ENCODE measurements at places on chromosomes 5 and 9.

- DNase-seq = no peak
Observed at GRCh38 chr5:90747175-90747574, 188.6 kb downstream of the ADGRV1 start.

- no peak for DNase-seq
Observed at GRCh38 chr9:122946461-122947005, 5.7 kb downstream of the RABGAP1 start.

- DNase-seq = no peak
Observed at GRCh38 chr5:74432721-74433120, 207.8 kb downstream of the ENC1 start.

GRCh38 chr5:8500426-8500825 lies 631.5 kb downstream of the MTRR start:
- no peak for DNase-seq

DNA sequence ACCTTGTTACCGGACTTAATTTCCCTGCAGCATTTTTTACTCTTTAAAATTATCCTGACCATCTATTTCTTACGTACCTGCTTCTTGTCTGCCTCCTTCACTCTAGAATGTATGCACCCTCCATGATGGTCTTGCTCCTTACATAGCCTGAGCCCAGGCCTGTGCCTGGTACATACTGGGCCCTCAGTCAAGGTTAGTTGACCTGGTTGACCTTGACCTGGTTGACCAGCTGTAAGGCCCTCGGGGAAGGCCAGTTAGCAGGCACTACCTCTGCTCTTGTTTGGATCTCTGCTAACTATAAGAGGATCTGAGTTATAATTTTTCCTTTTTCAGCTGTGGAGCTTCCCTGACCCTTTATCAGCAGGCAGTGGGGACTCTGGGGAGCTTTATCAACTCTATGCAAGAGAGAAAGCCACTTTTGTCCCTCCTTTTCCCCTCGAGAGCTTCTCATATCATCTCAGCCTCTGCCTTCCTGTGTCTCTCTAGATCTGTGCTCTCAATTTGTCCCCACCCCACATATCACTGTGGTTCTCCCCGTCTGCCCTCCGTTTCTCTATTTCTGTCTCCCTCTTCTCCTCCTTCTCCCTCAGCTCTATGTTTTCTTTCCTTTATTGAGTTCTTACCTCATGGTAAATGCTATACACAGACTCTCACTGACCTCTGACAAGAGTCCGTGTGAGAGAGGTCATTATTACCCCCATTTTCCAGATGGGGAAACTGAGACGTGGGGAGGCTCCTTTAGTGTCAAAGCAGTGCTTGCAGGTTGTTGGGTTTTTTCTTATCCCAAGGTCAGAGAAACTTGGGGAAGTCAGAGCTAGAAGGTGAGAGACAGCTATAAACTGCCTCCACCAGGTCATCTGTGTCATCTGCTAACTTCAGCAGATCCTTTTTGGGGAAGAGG lies 28.6 kb downstream of the SPRY4 start:
- DNase-seq = no peak

DNA sequence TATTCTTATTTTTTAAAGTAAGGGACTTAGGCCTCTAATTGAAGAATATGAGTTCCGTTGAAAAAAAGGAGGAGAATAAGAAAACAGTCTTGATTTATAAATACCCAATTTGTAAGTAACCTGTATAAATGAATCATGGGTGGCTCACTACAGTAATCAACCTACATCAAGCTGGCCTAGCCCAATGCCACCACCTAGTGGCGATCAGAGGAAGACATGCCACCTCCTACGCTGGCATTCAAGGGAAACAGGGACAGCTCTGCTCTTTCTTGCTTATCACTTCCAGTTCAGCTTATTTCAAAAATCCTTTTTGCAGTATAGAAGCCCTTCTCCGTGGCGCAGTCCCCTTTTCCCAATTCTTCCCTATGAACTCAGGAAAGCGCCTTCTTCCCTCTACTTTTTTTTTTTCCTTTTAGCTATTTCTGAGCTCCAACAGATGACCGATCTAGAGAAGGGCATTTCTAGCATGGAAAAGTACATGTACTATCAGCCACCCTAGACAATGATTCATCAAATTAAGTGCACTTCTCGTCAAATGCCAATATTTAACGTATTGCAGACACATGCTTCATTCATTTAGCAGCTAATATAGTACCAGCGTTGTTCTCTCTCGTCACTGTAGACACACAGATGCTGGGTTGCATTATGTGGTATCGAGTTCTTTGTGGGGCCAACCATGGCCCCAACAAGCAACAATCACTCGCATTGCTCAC lies 28.3 kb downstream of the PTPN3 start:
- peak; percentile 71 for DNase-seq

DNA sequence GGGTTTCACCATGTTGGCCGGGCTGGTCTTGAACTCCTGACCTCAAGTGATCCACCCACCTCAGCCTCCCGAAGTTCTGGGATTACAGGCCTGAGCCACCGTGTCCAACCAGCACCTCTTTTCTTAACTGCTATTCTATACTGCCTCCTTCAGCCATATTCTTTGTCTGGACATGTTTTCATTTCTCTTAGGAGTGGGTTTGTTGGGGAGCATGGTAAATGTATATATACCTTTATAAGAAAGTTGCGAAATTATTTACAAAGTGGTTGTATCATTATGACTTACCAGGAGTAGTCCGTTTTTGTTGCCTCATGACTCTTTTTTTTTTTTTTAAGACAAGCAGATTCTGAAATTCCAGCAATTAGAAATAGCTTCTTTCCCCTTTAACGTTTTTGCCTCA lies 38.7 kb downstream of the CDC42SE2 start:
- no peak for DNase-seq

- no peak for DNase-seq
Observed at GRCh38 chr9:117546894-117547678, 132.2 kb upstream of the ASTN2 start.

DNA sequence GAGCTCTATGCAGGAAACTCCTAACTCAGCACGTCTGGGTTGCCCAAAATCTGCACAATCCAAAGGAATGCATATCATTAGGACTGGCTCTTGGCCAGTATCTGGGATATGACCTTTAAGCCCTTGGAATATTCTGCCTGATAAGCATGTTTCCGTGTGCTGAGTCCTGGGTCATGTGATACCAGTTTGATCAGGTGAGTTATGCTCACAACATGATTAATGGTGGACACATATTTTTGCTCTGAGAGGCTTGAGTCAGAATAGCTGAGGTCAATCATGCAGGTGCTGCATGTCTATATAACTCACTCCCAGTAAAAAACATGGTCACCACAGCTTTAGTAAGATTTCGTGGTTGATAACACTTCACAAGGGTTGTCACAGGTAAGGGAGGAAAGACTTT lies 408.8 kb downstream of the YTHDC2 start:
- no peak for DNase-seq

- DNase-seq = no peak
Observed at GRCh38 chr5:149237662-149238061, 34.0 kb upstream of the AFAP1L1 start.

GRCh38 chr5:77180167-77181081 lies 30.1 kb upstream of the PDE8B start:
- no peak for DNase-seq

DNA sequence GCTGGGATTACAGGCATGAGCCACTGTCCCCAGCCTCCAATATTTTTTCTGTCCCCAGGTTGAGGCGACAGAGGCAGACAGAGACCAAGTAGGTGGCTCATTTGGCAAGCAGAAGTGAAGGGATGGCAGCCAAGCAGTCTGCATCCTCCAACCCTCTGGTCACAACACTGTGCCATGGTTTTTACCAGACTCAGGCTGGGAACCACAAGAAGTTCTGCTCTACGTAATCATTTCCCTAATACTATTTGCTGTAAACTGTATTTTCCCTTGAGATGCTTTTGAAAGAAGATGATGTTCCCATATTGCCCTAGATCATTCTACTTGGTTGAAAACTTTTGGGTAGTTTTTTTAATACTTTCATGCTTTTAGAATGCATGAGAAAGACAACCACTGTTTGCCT lies 40.5 kb downstream of the PTTG1 start:
- peak; percentile 16 for DNase-seq

DNA sequence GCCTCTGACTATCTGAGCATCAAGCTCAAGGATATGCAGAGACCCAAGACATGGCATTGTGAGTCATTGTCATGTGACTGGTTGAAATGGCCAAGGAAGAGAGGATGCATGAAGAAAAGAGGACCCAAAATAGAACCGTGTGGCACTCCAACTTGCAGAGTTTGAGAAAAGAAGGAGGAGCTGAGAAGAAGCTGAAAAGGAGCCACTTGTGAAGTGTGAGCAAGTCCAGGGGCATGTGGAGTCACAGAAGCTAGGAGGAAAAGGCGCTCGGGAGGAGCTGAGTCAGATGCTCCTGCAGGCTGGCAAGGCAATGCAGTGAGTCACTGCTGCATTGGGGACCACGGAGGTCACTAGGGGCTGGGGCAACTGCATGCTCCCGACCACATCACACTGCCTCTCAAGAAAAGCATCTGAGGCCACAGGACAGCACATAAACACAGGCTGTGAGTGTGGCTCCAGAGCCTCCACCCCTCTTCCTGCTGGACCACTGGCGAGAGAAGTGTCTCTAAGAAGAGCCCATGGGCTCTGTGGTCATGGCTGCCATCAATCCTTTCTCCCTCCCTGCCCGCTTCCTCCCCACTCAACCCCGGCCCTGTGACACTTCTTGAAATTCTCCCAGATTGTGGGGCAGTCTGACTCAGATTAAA lies 197.6 kb downstream of the DRD1 start:
- peak; percentile 28 for DNase-seq

DNA sequence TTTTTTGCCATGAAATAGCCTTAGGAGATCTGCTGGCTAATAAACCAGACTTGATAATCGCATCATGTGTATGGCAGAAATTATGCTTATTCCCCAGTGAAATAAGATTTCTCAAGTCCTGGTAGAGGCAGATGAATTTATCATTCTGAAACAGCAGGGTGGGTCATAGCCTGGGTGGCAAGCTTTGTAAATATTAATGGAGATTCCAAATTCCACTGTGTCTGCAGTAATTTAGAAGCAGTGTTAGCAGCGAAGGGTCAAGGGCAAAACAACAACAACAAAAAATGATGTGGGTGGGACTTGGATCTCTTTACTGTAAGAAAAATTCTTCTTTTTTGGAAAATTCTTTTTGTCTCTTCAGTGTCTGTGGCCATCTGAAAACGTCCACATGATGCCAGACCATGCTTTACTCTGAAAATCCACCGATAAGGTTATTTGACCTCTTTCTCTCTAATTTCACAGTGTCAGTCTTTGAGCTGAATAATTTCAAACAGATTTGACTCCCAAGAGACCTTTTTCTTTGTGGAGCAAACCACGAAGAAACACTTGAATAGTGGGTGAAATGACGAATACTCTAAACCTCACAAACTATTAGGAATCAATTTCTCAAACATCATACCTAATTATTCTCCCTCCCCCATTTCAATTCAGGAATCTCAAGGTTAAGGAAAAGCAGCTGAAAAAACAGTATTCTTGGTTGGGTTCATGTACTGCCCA lies 106.0 kb upstream of the RPS23 start:
- DNase-seq = no peak
